Effector memory CD8-positive, alpha-beta T cell (primary cell): ENCODE measurements at places on chromosomes 7 and 10.

DNA sequence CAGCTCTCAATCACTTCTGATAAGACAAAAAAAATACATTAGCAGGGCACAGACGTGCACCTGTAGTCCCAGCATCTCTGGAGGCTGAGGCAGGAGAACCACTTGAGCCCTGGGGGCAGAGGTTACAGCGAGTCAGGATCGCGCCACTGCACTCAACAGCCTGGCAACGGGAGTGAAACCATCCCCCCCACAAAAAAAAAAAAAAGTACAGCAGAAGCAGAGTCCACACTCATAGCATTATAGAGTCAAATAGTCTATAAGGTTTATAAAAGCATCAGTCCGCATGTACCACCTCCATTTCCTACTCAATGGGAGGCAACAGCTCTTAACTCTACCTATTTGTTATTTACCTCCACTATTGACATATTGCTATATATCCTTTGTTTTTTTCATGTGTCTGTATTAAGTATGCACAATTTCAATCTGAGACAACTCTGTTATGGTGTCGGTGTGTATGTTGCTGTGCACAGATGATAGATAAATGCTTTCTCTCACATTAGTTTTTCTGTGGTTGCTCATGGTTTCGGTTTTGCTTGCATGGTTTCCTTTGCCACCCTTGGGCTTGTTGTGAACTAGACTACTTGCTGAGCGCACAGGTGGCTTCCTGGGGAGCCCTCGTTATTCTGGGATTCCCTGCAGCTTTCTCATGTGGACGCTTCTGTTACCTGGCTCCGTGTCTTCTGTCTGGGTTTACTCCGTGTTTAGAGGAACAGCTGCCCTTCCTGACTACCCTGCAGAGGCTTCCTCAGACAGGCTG lies 40.4 kb downstream of the PROSER2 start:
- peak; percentile 54 for DNase-seq

- DNase-seq, result peak; percentile 65
Measured at GRCh38 chr10:72337039-72337629, 17.6 kb downstream of the DNAJB12 start.

DNA sequence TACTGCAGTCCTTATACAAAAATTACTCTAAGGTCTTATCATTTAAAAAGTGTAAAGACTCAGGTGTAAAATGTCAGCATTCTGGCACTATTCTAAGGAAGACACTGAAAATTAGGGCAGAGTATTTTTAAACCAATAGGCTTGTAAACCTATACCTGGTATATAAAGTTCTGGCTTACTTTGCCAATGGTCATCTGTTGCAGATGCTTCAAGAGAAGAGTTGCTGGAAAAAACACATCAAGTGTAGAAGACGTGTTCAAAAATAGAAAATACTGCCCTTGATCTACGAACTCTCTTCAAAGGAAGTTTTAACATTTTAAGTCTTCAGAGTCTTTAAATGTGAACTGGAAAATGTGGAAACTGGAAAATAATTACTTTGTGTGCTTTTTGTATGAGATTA lies 23.9 kb downstream of the NT5C3A start:
- no peak for DNase-seq

DNA sequence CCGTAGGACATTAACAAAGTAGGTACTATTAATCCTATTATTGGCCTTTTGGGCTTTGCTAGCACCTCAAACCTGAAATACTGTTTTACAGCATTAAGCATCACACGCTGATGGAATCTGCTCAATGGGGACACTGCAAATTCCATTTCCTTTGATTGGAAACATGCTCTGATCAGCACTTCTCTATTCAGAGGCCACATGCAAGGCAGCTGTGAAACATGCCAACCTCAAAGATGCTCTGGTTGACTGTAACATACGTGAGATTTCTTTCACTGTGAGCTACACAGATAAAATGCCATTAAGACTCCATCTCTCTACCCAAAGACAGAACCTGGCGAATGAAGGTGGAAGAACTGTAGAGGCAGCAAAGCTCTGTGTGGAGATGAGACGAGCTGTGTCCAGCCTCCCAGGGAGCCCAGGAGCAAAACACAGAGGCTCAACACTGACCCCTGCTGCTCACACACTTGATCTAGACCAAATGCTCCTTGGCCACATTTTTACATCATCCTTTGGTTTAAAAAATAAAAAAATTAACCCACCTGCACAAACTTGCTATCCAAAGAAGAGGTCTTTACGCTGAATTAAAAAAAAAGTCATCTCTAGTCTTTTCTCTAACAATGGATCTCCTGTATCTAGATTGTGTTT lies 8.0 kb downstream of the RSU1 start:
- peak; percentile 39 for DNase-seq

DNA sequence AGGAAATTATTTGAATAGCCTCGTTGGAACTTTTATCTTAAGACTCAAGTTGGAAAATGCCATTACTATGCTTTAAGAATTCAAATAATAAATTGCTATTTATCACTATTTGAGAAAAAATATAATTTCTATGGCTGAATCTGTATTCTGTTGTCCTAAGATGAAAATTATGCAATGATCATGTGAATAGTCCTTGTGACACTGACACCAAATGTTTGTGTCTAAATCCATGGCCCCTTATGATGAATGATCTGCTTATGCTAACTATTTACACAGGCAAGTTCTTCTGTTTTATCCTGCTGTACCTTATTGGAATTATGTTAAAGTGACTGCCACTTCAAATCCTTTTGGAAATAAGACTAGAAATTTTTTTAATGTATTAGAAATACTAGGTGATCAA lies 208.7 kb downstream of the DOCK4 start:
- no peak for DNase-seq

- no peak for DNase-seq
Measured at GRCh38 chr10:13502380-13502779, 26.4 kb downstream of the BEND7 start.

DNA sequence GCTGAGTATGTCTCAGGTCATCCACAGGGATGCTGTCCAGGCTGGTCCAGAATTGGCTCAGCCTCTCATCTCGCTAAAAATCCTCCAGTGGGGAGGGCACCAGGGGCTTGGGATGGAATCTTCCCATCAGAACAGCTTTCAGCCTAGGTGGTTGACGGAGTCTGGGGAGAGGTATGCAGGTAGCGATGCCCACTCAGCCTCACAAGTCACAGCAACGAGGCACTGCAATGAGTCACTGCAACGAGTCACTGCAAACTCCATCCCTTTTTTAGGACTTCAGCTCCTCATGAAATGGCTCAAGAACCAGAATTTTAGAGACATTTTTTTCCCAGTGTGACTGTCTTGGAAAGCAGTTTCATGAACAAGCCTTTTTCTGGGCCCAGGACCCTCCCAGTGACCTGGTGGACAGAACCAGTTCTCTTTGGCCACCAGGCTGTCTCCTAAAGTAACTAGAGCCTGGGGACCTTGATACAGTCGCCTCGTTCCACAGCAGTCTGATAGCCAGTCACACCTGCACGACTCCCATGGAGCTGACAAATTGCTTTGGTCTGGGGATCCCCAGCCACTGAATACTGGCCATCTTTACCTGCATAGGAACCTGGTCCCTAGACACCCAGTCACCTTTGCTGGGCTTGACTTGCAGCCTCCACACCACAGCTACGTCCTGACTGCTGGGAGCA lies 41.3 kb upstream of the PPP2R2D start:
- no peak for DNase-seq

DNA sequence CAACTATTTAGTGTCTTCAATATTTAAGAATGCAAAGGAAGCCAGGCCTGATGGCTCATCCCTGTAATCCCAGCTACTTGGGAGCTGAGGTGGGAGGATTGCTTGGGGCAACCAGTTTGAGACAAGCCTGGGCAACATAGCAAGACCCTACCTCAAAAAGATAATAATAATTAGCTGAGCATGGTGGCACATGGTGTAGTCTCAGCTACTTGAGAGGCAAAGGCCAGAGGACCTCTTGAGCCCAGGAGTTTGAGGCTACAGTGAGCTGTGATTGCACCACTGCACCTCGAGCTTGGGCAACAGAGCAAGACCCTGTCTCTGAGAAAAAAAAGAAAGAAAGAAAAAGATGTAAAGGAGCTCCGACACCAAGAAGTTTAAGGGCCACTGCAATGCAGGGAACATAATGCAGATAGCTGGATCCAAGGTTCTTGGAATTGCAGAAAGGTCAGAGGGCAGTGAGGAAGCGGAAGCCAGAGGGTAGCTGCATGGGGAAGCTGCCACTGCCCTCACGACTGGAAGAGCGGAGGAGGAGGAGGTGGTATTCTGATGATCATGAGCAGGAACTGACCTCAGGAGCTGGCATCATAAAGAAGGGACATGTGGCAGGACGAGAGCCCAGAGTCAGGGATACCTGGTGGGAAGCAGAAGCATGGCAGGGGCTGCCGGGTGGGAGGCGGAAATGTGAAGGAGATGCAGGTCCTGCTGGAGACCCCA lies 60.2 kb upstream of the PODXL start:
- DNase-seq, result no peak

DNA sequence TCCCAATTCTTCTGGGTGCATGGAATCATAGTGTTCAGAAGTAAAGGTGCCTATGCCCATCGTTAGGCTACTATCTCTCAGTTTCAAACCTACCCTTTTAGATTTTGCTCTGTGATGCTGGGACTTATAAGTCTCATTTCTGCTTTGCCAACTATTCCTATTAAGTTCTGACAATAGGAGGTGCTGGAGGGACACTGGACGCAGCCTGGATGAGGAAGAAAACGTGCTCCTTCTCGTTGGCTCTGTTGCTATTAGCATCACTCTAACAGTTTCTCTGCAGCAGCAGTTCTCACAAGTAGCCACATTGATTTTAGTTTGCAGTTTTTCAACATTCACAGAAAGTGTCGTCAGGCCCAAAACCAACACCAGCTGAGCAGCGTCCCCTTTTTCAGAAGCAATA lies 72.4 kb downstream of the ABCC2 start:
- DNase-seq, result no peak

DNA sequence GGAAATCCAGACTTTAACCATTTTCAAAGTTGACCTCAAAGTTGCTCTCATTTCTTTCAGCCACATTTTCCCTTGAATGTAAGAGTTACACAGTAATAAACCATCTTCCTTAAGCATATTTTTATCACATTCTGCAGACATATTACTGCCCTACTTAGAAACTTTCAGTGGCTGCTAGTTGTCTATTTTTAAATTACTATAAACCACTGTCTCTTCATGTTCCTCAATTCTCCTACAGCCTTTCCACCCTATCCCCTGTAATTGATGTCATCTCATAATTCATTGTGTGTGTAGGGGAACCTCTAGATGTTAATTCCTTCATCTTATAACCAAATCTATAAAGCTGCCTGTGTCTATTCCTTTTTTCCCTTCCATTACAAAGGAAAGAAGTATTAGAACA lies 78.1 kb upstream of the STRIP2 start:
- DNase-seq, result no peak
